ENCODE measurements at places on chromosomes 4 and X.
A peak's percentile ranks its signal among the peaks of the same experiment; 100 is the strongest.

GRCh38 chrX:119455264-119455663, 13.0 kb upstream of the SLC25A5 start:
- DNase-seq, result no peak

GRCh38 chrX:39227371-39227770, 426.1 kb downstream of the MID1IP1 start:
- DNase-seq, result peak; percentile 25

DNA sequence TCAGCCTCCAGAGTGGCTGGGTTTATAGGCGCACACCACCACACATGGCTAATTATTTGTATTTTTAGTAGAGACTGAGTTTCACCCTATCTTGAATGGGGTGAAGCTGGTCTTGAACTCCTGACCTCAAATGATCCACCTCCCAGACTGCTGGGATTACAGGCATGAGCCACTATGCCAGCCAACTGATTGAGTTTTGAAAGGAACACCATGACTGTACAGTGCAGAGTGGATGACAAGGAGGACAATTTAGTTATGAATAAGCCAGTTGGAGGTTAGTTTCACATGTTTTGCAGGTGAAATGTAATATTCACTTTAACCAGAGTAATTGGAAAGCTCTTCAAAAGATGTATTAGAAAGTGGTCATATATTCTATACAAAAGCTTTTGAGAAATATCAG, 60.8 kb downstream of the PCDH18 start:
- DNase-seq, result no peak

- no peak for DNase-seq
Measured at GRCh38 chrX:136586386-136586785, 54.4 kb downstream of the VGLL1 start.

GRCh38 chrX:25601323-25601722, 536.8 kb upstream of the MAGEB18 start:
- DNase-seq, result no peak

DNA sequence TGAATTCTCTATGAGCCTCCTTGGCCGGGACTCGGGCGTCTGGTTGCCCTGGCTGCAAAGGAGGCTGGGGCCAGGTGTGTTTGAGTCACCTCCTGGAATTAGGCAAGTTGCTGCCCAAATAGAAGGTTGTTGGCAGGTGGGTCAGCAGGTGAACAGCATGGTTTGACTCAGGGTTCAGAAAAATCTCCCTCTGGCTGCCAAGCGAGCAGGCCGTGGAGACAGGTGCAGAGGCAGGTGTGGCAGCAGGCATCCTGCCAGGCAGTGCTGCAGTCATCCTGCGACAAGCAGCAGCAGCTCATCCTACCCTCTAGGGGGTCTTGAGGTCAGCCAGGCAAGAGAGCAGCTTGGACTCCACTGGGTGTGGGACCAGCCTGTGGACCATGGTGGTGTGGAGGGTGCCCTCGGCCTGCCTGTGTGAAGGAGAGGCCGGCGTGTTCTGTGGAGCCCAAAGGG, 8.2 kb downstream of the MSANTD1 start:
- DNase-seq, result no peak

DNA sequence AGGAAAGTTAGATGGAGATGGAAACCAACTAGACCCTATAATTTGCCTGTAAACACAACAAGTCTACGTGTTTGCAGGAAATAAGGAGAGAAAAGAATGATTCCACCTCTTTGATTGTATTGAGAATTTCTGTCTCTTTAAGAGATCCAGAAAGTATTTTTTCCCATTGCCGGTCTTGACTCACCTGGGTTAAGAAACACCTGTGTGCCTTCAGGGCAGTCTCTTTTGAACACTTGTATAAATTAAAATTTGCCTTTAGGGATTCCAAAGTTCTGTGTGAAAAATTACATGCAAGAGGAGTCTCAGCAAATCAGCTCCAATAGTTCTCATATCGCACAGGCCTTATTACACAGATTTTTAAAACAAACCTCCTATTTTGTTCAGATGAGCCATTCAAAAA, 46.0 kb upstream of the SMAD1 start:
- peak; percentile 18 for DNase-seq

DNA sequence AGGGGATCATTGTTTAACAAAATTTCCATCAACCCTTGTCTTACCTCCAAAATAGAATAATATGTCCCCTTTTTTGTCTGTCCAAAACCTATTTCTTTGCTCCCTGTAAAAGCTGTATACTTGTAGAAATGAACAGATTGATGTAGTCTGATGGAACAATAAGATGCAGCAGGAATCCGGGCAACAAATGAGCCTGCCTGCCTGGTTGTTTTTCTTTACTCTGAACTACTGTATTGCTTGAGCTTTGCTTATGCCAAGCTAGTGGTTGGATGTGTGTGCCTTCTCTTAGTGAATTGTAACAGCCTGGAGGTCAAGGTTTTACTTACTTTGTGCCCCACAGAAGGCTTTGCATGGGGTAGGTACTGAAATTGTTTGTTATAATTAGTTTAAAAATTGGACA, 116.2 kb upstream of the TLL1 start:
- DNase-seq, result no peak

DNA sequence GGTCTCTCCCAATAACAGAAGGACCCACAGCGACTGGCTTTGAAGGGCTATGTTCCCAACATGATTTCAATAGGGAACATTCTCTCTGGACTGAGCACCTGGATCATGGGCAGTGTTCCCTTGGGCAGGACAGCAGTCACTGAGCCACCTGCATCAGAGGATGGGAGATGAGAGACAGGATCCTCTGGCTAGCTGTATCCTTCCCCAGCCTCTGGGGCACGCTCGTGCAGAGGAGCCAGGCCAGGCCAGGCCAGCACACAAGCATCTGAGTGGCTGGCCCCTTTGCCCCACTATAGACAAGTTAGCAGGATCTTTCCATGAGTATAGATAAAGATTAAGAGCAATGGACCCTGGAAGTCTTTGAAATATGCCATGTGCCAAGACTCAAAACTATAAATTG, 66.3 kb downstream of the NEUROG2 start:
- no peak for DNase-seq

DNA sequence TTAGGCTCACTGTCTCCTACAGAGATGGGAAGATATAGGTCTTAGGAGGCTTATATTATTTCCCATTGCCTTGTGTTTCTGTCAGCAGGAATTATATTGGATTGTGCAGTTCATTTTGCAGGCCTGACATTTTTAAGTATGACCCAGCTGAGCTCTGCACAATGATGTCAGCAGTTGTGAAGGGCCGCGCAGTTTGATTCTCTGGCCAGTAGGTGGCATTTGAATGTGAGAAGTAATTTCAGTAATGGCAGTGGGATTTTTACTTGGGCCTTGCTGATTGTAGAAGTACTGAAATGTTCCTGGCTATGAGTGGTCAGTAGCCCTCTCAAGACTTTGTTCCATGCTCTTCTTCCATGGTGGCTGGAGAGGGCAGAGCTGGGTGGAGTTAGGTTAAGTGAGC, 247.2 kb upstream of the MTMR8 start:
- no peak for DNase-seq

DNA sequence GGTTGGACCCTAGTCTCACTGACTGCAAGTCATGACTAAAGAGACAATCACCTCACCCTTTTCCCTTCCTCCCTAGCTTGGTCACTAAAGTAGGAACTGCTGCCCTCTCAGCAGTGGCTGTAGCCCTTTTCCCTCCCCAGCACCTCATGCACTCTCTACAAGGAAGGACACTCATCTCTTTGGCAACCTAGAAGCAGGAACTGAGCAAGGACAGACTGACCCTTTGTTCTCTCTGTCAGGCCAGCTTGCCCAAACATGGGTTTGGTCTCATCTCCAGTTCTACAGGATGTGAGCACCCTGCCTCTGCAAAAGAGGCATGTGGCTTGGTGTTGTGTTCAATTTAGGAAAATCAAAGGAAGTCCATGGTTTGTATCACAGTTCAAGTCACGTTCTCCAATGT, 15.8 kb downstream of the LEF1 start:
- no peak for DNase-seq

- DNase-seq, result no peak
Measured at GRCh38 chr4:185520119-185520518, 15.2 kb downstream of the PDLIM3 start.

GRCh38 chr4:5528031-5528436, 180.3 kb downstream of the EVC2 start:
- DNase-seq, result no peak

GRCh38 chr4:162154862-162155540, 8.8 kb downstream of the FSTL5 start:
- no peak for DNase-seq

DNA sequence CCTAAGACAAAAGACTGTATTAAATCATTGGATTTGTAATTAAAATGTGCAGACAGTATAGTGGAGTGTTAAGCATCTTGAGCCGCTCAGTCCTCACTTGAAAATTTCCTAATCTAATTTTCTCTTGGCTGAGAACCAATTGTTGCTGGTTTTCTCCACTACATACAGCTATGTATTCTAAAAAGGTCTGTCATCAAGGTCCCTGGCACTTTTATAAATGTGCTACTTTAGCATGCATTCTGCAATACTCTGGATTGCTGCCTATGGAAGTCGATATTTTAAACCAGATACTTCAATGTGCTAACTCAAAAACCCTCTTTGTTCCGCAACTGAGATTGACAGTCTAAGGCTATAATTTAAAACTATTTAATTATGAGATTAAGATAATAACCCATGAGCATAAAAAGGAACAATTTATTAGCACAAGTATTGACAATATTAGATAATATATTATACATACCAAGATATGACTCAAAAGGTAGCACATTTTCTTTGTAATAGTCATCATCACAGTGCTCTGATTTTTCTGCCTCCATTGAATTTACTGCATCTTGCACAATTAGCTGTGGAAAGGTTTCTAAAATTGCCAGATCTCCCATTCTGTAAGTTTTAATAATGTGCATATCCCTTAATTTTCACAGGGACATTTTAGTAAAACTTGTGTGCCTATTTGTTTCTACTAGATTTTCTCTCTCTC, 815.1 kb downstream of the ADGRL3 start:
- DNase-seq, result no peak

GRCh38 chr4:168797194-168797593, 212.9 kb downstream of the CBR4 start:
- DNase-seq, result no peak

DNA sequence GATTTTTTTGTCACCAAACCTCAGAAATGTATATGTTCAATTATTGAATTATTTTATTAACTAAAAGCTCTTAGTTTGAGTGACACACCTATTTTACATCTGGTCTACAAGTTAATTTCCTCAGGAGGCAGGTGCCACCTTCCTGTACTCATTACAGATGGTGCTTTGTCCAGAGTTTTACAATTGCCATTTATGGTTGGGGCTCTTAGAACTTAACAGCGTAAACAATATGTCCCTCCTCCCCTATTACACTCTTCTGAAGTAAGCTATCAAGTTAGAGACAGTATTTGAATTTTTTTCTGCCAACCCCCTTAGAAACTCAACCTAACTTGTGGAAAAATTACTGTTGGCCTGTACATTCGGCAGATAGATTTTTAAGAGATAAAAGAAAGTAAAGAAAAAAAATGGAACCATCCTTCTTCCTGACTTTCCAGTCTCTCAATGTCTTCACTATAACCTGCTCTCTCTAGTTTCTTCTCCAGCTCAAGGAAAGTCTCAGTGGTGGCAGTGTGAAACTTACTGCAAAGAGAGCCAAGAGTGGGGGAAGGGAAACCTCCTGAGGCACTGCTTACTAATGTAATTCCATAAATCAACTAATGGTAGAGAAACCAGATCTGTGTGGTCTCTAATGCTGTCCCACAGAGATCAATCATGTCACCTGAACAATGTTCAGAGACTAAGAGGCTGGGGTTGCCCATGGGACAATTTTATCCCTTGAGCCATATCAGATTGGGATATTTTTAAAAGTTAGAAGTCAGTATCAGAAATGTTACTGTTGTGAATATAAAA, 7.8 kb downstream of the CXXC4 start:
- peak; percentile 50 for DNase-seq

- DNase-seq, result no peak
Measured at GRCh38 chrX:17743913-17744312, 6.6 kb downstream of the SCML1 start.

DNA sequence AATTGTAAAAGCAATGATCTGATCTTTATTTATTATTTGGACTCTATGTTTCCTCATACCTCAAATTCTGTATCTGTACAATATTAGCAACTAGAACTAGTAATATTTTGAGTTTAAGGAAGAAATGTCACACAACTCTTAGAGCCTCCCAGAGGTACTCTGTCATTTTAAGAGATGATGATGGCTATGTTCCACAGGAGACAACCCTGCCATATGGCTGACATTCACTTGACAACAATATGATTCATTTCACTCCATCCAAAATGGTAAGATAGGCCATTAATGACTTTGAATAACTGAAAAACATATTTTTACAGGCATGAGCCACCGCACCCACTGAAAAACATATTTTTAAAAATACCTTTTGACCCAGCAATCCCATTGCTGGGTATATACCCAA, 190.3 kb downstream of the MAML3 start:
- no peak for DNase-seq

- no peak for DNase-seq
Measured at GRCh38 chr4:23706972-23707651, 182.7 kb downstream of the PPARGC1A start.
